ENCODE measurements at places on chromosomes 6 and 20.

DNA sequence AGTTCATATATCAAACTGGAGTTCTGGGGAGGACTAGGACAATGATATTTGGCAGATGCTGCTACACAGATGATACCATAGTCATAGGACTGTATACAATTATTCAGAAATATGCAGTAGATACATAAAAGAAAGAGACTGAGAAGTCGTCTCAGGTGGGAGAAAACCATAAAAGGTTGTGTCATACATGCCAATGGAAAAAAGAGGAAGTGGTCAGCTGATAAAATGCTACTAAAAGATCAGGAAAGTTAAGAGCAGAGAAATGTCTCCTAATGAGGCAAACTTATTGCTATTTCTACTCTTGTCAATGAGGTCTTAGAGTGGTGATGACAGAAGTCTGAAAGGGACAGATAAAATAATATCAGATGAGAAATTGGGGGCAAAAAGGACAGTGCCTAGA, 407.6 kb downstream of the COL12A1 start:
- no peak for DNase-seq

GRCh38 chr6:138263963-138264362, 45.7 kb upstream of the PBOV1 start:
- DNase-seq, result no peak

DNA sequence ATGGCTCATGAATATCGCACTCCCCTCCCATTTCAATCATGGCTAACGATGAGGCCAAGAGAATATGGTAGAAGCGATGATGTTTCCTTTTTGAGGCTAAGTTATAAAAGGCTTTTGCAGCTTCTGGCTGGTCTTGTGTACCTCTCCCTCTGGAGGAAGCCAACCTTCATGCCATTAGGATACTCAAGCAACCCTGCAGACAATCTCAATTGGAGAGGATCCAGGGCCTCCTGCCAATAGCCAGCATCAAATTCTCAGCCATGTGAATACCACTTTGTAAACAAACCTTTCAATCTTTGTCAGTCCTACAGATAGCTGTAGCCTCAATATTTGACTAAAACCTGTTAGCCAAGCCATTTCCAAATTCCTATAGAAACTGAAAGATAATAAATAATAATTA, 738.4 kb downstream of the KIF16B start:
- peak; percentile 2 for DNase-seq

- no peak for DNase-seq
These were observed 160.1 kb downstream of the SCP2D1 start for GRCh38 chr20:18973529-18974173.

DNA sequence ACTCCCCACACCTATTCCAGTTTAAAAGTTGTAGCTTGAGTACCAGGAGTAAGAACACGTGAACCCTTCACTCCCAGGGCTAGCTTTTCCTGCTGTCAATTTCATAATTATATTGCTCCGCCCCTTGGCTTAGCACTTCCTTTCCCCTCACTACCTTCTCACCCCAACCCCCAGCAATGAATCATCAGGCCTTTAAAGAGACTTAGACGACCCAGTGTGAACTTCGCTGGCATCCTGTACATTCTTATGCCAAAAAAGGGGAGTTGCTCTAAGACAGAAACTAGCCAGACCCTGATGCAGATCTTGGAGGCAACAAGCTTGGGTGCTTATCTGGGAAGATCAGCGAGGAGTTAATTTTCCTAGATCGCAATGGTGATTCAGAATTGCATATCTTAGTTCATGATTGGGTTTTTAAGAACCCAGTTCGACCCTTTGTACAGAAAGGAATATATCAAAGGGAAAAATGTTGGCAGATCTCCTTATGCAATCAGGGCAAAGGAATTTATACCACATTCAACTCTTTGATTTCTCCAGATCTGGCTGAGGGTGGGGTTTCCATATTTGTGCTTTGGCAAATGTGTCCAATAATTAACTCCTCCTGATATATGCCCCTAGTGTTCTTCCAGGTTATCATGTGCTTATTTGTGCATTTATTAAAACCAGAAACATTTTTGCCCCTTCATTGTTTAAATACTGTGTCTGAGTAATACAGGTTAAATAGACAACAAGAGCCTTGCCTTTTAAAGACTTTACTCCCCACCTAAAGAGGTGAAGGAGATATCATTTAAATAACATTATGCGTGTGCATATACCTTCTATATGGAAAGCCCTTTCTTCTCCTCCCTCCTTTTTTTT, 8.1 kb upstream of the ATXN1 start:
- peak; percentile 85 for DNase-seq

DNA sequence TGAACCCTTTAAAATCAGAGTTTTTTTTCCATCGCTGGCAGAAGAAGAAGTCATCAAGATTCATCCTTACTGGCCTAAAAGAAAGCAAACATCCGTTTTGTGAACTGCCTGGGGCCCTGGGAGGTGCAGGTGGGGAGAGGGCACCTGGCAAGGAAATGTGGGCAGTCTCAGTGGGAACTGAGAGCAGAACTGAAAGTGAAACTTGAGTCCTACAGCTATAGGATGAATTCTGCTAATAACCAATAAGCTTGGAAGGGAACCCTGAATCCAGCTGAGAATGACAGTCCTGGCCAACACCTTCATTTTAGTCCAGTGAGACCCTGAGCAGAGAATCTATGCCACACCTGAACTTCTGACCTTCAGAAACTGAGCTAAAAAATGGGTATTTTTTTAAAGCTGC, 130.1 kb upstream of the ASCC3 start:
- peak; percentile 7 for DNase-seq

DNA sequence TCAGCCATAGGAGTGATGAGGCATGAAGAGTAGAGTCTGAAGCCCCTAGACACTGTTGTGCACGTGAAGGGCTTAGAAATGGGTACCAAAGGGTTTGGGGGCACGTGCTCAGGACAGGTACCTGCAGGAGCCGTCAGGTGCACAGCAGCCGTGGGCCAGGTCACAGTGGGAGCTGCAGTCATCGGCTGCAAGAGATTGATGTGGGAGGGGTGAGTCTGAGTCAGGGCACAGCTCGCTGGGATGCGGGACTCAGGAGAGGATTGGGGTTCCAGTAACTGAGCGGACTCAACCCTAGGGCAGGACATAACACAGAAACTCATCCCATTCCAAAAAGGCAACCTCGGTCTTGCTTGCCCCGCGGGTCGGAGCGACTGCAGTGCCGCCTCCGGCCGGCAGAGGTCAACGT, 1.1 kb downstream of the DLK2 start:
- DNase-seq, result no peak

DNA sequence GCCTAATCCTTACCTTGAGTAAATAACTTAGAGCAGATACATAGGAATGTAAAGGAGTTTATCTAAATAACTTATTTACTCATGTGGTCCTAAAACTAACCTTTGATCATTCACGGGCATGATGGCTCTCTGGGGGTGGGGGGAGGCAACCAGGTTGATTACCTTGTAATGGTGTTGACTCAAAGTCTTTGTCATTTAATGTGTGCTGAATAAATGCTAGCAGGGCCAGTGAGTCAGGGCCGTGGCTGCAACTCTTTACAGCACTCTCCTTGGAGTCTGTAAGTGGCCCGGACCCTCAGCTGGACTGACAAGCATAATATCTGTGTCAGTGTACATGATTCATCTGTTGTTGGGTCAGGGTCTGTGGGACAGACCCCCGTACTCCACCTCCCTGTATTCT, 203.0 kb downstream of the EPM2A start:
- no peak for DNase-seq

- DNase-seq, result no peak
These were observed 45.1 kb downstream of the SYTL3 start for GRCh38 chr6:158694913-158695312.

- no peak for DNase-seq
These were observed 104.1 kb upstream of the BMP5 start for GRCh38 chr6:55979526-55979925.

DNA sequence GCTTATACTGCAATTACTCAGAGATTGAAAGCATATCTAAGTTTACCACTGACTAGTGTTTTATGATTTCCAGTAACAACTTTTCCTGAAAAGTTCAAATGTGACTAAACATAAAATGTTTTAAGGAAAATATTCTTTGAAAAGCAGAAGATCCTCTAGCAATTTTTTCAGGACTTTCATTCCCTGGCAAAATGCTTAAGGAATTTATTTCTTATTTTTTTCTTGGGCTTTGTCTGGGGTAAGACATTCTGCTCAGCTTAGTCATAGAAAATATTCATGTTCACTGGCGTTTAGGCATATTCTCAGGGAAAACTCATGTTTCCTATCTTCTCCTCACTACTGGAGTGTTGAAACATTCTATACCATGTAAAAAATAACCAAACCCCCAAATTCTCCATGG, 235.3 kb upstream of the CEP162 start:
- no peak for DNase-seq

- DNase-seq, result no peak
These were observed 20.3 kb downstream of the GTPBP2 start for GRCh38 chr6:43608807-43609206.

- DNase-seq, result no peak
These were observed 152.9 kb upstream of the DST start for GRCh38 chr6:56795466-56796195.

GRCh38 chr6:129565811-129566210, 144.2 kb downstream of the ARHGAP18 start:
- no peak for DNase-seq

- DNase-seq, result no peak
These were observed 44.9 kb downstream of the SNX9 start for GRCh38 chr6:157867981-157868380.

GRCh38 chr20:59456342-59457279, 147.7 kb upstream of the PHACTR3 start:
- DNase-seq, result no peak

- no peak for DNase-seq
These were observed 55.5 kb upstream of the THEMIS start for GRCh38 chr6:127956260-127956888.

DNA sequence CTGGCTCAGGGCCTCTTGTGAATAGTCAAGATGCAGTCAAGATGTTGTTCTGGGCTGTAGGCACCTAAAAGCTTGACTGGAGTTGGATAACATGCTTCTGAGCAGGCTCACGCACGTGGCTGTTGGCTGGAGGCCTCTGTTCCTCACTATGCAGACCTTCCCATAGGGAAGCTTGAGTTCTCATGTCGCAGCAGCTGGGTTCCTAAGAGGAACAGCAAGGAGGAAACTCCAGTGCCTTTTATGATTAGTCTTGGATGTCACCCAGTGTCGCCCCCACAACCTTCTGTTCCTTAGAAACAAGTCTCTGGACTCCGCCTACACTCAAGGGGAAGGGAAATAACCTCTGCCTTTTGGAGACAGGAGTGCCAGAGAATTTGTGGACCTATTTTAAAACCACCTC, 210.7 kb downstream of the BCAS1 start:
- no peak for DNase-seq

DNA sequence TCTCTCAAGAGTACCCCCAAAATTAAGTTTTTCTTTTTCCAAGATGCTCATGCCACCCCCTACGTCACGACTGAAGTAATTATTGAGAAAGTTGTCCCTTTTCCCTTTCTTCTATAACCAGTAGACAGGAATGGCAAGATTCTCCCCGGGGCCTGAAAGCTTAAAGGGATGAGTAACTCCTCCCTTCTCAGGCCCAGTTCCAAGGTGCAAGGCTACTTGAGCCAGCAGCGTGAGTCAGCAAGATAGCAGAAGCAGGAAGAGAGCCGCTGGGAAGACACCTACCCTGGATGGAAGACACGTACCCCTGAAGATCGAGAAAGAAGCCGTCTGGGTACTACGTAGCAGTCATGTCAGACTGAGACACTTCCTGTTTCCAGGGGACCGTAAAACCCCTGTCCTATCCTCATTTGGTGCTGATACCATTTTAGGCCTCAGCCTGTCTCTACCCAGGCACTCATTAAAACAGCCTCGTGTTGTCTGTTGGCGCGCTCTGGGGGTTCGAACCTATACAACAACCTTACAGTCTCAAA, 241.0 kb downstream of the ADGRG6 start:
- peak; percentile 9 for DNase-seq

DNA sequence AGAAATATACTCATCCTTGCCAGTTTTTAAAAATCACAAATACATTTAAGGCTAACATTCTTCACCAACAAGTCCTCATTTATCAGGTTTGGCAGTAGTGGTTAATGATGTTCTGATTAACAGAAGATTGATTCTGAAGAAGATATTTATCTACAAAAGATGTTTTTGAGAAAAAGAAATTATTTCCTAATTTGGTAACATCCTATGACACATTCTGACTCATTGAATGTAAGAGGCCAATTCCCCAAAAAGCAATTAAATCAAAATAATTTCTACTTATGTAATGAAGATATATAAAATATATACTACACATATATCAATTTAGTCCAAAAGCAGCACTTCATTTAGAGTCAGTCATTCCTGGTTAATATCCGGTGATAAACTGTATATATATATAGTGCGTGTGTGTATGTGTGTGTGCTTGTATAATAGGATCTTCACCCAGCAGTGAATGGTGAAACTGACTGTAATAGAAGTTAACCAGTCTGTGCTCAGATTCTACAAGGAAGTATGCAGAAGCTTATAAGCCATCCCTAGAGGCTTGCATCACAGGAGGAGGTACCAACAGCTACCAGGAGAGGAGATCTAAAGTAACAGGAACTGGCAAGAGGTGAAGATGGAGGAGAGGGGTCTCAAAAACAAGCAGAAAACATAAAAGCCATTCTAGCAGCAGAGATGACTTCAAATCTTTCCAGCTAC, 82.9 kb upstream of the MARCKS start:
- DNase-seq, result no peak

GRCh38 chr20:59157531-59157930, 6.1 kb upstream of the ZNF831 start:
- DNase-seq, result no peak

DNA sequence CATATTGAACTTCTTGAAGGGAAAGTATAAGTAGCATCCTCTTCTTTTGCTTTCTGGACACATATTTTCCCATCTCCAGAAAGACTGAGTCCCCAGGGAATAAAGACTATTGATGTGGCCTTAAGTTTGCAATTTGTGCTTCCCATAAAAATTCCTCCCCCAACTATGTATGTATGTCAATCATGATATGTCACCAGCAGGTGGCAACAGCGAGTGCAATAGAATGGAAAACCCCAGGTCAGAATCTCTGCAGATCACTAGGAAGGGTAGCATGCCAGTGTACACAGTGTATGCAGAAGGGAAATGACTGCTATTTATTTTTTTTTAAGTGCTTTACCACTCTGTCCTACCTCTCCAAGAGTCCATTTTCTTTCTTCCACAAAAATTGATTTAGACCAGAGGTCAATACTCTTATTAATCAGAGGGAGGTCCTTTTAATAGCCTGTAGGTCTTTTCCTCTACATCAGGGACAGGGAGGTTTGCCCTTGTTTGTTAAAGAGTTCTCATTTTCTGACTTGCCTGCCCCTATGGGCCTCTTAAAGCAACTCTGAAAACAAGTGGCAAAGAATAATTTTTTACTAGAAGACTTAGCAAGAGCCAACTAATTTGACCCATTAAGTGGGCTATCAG, 61.4 kb downstream of the BMP2 start:
- peak; percentile 60 for DNase-seq

DNA sequence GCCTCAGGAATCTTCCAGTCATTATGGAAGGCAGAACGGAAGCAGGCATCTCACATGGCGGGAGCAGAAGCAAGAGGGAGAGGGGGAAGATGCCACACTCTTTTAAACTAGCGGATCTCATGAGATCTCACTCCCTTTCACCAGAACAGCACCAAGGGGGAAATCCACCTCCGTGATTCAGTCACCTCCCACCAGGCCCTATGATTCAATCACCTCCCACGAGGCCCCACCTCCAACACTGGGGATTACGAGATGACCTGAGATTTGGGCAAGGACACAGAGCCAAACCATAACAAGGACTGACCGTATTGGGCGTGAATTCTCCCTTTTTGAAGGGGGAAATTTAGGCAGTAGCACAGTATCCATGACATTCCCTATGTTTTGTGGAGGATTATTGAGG, 88.8 kb downstream of the TMEM170B start:
- DNase-seq, result no peak
